ENCODE measurements at places on chromosomes 5 and 9. TPM values are rescaled to one million over a fixed set of nuclear protein-coding genes. Genes with fewer than 3 reads are reported as not detected.

- no peak for DNase-seq
Measured at GRCh38 chr9:136835162-136835931, 6.9 kb upstream of the AJM1 start.

GRCh38 chr5:120106912-120107525 lies 357.1 kb upstream of the PRR16 start:
- no peak for DNase-seq

DNA sequence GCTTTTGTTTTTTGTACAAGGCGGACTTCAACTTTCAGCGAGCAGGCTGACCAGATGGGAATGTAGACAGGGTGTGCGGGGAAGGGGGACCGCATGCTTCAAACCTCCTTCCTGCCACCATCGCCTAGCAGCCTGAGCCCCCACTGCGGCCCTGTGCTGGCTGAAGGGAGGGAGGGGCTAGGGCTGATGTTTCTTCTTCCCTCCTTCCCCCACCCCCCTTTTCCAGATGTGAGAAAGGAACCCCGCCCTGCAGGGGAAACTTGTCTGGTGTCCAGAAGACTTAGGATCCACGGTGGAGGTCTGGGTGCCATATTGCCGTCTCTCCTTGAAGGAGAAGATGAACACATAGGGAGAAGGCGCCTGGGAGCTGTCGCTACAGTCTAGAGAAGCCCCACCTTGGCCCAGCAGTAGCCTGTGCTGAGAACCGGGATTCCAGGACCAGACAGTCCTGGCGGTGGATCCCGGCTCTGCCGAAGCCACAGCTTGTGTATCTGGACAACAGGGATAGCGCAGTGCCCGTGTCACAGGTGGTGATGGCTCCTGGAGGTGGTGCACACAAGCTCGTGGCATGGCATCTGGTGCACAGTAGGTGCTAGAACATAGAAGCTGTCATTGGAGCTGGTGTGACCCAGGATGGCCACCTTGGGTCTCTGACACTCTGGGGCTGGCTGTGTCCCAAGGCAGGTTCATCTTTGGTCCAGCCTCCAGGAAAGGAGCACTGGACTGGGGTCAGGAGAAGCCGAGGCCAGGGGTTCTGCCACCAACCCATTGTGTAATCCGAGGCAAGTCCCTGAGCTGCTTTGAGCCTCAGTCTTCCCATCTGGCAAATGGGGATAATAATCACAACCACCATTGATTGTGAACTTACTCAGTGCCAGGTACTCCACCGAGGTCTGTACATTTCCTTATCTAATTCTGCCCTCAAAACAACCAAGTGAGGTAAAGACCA lies 205.6 kb downstream of the C9orf50 start:
- DNase-seq = no peak

DNA sequence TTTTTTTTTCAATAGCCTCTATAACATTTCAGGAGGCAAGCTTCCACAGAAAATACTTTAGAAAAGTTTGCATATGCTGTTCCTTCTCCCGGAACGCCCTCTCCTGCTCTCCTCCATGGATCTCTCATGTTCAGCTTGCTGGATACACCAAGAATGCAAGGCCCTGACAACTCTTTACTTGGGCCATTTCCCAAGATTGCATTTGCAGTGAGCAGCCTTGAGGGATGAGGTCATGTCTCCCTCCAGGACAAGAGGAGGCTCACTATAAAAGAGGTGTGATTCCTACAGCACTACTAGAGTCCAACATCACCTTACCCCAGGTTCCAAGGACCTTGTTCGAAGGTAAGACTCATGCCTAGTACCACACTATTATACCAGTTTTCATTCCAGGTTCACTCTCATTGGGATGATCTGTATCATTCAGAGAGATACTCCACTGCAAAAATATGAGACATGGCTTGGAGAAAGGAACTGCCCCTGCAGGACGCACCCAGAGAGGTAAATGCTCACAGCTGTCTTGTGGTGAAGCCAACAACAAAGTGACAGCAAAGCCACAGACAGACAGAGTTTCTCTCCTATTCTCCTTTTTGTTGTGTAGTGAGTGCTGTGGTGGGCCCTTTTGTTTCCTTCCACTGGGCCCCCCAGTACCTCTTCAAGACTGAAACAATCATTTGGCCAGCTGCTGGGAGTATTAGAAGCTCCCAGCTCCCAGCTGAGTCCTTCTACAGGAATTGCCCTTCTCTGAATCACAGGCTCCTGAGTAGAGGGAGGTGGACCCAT lies 151.7 kb upstream of the ZNF366 start:
- no peak for DNase-seq

DNA sequence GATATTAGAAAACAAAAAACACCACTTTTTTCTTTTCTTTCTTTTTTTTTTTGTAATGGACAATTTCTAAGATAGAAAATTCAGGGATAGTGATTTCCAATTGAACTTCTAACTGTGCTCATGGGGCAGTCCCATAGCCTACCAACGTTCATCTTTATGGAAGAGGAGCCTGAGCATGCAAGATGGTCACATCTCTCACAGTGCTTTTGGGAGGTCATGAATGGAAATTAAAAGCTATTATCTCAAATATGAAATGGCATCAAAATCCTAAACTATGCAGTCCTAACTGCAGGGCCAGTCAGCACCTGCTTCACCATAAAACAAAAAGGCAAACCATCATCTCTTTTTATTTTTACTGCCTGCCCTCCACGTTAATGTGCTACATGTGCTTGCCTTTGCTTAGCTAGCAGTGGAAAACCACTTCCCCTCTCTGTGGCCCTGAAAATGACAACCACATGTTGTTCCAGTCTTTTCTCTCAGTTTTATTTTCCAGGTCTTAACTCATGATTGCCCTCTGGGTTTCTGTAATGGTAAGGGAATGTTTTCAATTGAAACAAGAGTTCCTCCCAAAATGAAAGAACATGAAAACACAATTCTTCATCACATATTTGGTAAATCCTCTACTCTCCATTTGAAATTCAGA lies 16.7 kb downstream of the IFNB1 start:
- peak; percentile 17 for DNase-seq

- DNase-seq = no peak
Measured at GRCh38 chr9:133519693-133520092, 5.1 kb downstream of the MYMK start.

DNA sequence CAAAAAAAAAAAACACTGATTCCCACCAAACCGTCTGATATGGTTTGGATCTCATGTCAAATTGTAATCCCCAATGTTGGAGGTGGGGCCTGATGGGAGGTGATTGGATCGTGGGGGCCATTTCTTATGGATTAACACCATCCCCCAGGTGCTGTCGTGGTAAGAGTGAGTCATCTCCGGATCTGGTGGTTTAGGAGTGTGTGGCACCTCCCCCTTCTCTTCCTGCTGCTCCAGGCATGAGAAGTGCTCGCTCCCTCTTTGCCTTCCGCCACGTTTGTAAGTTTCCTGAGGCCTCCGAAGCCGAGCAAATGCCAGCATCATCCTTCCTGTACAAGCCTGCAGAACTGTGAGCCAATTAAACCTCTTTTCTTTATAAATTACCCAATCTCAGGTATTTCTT lies 45.2 kb downstream of the HSD17B3 start:
- no peak for DNase-seq

GRCh38 chr5:167899490-167900070 lies 391.9 kb upstream of the WWC1 start:
- no peak for DNase-seq

DNA sequence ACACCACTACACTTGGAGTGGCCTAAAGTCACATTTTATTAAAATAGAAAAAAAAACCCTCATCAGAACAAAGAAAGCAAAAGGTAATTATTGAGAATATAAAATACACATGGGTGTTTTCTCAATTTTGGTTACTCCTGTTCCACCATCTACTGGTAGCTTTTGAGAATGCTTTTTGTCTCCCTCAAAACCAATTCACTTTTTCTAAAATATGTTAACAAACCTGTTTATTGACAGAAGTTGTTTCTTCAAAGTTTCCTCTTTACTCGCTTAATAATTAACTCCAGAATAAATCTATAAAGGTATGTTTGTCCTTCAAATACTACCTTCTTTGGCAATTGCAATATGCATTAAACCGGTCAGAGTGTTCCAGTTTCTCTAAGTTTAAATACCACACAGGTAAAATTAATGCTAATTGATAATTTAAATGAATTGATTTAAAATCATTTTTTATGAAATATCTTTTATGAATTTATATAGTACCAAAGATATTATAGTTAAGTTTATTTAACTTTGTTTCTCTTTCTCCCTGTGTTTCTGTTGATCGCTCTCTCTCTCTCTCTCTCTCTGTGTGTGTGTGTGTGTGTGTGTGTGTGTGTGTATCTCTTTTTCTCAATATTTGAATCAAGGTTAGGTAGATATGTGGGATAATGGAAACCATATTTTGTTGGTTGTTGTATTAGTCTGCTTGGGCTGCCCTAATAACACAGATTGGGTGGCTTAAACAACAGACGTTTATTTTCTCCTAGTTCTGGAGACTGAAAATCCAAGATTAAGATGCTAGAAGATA lies 487.4 kb downstream of the PRDM9 start:
- DNase-seq = no peak

DNA sequence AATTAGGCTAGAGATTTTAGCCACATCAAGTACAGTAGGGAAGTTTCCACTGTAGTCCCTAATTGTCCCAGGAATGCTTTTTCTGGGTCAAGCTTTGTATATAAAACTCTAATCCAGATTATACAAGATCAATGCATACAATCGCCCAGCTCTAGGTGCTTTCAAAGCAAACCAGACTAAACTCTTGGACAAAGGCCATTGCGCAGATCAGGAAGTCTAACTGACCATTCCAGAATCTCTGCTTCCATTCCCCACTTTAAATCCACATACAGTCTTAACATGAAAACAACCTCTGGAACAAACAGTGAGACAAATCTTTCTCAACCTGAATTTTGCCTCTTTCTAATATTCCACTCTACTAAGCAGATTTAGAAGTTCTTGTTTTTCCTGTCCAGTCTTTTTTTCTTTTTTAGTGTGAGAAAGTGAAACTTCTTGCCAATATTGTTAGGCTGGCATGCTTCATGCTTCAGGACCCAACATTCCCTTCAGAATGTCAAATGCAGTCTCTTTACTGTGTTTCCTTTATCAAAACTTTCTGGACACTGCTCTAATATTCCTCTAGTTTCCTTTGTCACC lies 76.1 kb downstream of the ITGA1 start:
- no peak for DNase-seq

DNA sequence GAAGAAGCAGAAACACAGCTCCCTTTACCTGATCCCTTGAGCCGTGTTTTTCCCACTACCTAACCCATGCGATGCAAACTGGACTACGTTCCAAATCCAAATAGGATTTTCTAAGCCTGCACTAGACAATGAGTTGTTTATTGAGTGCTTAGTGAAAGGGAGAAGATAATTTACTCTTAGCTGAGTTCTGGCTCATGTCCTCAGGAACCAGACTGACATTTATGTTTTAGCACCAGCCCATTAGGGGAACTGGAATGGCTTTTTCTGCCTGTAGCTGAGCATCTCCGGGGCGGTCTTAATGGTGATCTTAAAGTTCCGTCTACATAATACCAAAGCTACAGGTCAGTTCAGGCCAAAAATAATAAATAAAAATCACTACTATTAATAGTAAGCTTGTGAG lies 81.5 kb downstream of the SH3TC2 start:
- no peak for DNase-seq

DNA sequence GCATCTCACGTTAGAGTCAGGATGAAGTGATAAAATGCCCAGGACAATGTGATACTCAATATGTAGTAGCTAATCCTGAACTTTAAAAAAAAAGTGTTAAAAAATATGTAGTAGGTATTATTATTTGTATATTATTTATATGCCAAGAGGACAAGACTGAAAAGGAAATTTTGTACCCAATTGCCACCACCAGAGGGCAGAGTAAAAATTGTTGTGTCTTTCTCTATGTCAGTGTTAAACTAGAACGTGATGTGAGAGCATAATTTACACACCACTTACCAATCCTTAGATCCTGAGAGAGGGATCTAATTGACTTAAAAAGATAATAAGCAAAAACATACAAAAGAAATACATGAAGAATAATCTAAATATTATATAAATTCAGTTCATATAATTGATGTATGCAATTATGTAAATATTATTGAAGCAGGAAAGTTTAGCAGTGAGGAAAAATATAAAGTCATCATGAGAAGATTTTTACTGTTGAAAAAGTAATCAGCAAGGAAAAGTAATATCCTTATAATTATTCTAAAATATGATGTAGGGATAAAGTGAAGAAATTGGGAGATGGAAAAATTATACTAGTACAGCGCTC lies 288.9 kb downstream of the RAB3C start:
- peak; percentile 44 for DNase-seq

GRCh38 chr5:112581811-112582320 lies 155.8 kb upstream of the APC start:
- no peak for DNase-seq

DNA sequence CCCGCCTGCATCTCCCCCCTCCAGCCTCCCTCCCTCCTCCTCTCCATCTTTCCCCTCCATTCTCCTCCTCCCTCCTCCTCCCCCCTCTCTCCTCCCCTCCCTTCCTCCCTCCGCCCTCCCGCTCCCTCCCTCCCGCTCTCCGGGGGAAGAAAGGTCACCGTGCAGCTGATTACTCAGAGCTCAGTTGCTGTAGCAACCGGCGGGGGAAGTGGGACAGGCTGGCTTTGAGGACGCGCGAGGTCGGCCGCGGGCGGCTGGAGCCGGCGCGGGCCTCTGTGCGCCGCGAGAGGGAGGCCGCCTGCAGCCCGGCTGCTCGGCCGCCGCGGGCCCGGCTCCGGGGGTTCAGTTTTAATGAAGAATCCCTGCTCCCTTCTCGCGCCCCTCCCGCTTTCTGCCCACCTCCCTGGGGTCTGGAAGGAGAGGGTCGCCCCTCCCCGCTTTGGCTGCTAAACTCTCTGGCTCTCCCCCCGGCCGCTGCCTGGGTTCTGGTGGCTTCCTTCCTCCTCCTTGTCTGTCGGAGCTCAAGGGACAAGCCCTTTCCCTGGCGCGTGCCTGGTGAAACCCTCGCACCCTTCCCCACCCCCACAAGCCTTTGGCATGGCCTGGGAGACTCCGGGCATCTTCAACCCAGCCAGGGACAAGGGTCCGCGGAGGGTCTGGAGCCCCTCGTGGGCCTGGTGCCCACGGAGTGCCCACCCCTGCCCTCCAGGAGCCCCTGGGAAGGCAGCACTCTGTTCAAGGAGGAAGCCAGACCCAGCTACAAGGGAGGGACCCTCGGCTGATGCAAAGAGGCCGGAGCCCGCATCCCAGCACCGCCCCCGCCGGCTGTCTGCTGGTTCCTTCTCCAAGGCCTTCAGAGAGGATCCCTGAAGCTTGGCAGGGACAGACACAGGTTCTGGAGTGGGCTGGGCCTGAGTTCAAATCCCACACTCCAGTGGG lies 160.3 kb downstream of the C9orf50 start:
- peak; percentile 96 for DNase-seq

DNA sequence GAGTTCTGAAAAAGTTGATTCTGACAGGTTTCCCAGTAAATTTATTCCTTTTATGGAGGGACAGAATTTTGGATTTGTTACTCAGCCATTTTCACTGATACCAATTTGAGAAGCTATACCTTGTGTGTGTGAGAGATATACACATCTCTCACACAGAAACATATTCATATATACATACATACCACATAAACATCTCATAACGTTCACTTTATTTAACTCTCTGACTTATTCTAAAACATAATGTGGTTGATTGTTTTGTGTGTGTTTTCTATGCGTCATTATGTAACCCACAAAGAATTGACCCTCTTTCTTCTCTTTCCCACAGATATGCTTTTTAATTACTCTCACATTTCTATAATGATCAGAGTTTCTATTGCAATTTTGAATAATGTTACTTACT lies 570.8 kb upstream of the TLE4 start:
- no peak for DNase-seq

- DNase-seq = no peak
Measured at GRCh38 chr9:111940697-111941096, 44.1 kb downstream of the UGCG start.

Gene SLIT3
- total RNA-seq = 5.4 TPM

Gene PARP8
- total RNA-seq = 38.8 TPM

Gene LCN9
- not detected for total RNA-seq

Gene SRA1
- total RNA-seq = 47.3 TPM

Gene NR5A1
- total RNA-seq = not detected

Gene ZNF608
- total RNA-seq = not detected
